ENCODE measurements at places on chromosomes 1 and 21.
A peak's percentile ranks its signal among the peaks of the same experiment; 100 is the strongest.

DNA sequence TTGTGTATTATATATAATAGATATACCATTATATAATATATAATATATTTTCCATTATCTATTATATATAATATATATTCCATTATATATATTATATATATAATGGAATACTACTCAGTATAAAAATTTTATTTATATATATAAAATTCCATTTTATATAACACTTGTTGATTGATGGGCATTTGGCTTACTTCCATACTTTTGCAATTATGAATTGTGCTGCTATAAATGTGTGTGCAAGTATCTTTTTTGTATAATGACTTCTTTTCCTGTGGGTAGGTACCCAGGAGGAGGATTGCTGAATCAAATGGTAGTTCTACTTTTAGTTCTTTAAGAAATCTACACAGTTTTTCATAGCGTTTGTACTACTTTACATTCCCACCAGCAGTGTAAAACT lies 1211.1 kb downstream of the NCAM2 start:
- DNase-seq, result no peak

- DNase-seq, result no peak
These were observed 58.0 kb downstream of the MEGF6 start for GRCh38 chr1:3553166-3553939.

- no peak for DNase-seq
These were observed 136.0 kb upstream of the KLHDC7A start for GRCh38 chr1:18344755-18345154.

DNA sequence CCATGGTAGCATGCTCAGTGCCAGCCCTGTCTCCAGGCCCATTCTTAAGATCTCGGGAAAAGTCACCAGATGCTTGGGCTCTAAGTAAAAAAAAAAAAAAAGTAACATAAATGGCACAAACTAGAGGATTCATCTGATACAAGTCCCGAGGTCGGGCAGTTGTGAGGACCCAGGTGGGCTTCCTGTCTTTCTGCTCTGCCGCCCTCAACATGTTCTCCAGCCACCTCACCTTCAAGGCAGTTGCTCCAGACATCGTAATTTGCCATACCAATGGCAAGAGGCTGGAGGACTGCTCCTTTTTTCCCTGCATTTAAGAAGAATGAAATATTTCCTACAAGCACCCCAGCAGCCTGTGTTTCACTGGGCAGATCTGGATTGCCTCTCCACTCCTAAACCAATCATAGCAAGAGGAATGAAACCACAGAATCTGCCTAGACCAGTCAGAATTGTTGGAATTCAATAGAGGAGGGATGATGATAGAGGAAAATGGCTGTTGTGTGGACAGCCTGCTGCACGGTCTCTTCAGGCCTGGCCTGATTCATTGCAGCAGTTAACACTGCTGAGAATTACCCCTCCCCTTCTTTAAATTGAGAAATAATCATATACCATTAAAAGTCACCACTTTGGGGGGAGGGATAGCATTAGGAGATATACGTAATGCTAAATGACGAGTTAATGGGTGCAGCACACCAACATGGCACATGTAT lies 5.4 kb downstream of the HMGN2 start:
- DNase-seq, result no peak

DNA sequence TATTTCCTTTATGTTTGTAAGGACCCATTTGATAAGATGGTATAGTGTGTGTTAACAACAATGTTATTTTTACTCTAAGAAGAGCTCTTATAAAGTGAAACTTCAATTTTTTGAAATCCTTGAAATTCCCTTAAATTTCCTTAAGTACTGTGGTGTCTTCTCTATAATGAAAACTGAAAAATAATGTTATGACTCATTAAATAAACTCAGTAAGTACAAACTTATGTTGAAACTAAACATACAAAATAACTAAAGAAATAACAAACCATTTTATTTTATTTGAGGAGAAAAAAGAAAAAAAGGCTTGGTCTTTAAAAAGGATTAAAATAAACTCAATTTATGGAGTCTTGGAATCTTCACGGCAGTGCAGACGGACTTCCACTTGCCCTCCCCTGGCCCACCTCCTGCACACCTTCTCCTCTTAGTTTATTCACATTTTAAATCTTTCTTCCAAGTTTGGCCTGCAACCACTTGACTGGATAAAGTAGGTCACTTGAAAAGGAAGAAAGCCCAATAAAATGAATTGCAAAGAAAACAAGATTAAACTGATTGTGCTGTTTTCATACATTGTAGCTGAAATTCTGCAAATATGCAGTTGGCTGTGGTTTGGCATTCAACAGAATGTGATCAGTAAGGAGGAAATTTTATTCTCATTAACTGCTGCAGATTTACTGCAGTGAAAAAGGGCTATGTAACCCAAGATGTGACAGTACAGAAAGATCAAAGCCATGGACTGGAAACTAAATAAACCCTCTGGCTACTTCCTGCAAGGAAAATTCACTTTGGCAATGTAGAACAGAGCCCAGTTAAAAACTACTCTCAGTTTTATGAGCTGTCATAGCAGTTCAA lies 48.5 kb upstream of the SCYL3 start:
- no peak for DNase-seq

DNA sequence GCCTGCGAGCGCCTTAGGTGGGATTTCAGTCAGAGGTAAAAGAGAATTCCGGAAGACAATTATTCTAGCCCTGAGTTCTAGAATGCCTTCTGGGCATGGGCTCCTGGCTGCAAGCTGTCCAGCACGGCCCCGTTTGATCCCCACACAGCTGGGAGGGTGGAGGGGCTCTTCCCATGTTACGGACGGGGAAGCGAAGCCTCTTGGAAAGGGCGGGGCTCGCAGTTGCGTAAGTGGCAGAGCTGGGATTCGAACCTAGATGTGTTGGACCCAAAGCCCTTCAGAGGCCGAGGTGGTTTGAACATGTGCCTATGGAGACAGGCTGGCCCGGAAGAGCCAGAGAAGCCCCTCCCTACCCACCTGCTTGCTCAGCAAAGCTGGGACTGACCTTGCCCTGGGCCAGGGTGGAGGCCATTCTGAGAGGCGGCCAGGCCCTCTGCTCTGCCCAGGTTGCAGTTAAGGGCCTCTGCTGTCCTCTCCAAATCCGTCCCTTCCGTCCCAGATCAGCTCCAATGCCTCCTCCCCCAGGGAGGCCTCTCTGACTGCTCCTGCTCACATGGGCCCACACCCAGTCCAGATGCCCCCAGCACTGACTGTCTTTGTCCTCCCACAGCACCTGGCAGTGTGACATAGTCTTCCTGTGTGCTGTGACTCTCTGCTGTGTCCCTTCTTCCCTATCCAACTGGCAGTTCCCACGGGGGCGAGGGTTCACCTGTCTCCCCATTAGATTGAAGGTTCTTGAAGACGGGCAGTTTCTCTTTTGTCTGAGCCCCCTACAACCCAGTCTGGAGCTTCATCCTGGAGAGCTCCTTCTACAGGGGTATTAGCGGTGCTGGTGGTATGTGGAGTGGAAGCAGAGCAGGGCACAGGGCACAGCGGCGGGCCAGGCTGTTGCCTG lies 1.2 kb upstream of the HSPB7 start:
- no peak for DNase-seq

GRCh38 chr1:182861994-182862393 lies 22.8 kb downstream of the DHX9 start:
- no peak for DNase-seq

- DNase-seq, result no peak
These were observed 24.0 kb upstream of the VASH2 start for GRCh38 chr1:212926372-212926771.

DNA sequence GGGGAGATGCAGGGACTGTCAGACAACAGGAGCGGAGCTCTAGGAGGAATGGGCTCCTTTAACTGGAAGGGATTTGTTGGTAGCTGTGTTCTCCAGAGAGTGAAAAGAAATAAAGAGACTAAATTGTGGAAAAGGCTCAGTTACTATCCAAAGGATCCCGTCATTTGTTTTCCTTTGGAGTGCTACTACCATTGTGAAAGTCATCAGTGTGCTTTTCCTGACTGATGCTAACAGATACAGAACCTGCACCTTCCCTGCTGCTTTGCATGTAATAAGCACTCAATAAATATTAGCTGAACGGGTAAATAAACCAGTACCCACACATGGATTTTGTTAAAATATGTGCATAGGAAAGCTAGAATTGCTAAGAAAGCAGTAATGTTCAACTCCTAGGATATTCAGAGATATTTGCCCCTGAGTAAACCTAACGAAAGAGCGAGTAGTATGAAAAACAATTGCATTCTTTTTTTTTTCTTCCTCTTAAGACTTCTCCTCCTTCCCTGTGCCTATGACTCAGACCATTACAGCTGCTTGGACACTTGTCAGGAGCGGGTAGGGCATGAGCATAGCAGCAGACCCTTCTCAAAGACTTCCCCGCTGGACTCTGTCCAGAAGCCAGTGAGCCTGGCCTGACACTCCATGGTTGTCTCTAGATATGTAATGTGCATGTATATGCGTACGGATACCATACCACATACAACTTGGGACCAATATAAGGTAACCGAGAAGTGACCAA lies 41.7 kb downstream of the PTGFRN start:
- no peak for DNase-seq

- no peak for DNase-seq
These were observed 24.7 kb downstream of the NADK start for GRCh38 chr1:1753607-1754005.

GRCh38 chr1:186985889-186986491 lies 157.2 kb downstream of the PLA2G4A start:
- peak; percentile 41 for DNase-seq

DNA sequence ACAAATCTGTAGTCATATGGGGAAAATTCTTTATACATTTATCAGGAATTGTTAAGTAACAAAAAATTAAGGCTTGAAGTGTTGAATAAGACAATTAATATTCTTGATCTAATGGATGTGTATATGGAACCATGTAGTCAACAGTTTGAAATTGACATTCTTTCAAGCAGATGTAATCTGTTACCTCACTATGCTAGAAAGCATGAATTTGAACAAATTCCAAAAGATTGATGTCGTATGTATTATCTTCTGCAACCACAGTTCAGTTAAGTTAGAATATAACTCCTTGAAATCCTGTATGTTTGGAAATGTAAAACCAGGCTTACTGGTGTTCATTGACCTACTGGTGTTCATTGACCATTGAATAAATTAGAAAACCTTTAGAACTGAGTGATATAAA lies 16.1 kb downstream of the CCDC18 start:
- no peak for DNase-seq

DNA sequence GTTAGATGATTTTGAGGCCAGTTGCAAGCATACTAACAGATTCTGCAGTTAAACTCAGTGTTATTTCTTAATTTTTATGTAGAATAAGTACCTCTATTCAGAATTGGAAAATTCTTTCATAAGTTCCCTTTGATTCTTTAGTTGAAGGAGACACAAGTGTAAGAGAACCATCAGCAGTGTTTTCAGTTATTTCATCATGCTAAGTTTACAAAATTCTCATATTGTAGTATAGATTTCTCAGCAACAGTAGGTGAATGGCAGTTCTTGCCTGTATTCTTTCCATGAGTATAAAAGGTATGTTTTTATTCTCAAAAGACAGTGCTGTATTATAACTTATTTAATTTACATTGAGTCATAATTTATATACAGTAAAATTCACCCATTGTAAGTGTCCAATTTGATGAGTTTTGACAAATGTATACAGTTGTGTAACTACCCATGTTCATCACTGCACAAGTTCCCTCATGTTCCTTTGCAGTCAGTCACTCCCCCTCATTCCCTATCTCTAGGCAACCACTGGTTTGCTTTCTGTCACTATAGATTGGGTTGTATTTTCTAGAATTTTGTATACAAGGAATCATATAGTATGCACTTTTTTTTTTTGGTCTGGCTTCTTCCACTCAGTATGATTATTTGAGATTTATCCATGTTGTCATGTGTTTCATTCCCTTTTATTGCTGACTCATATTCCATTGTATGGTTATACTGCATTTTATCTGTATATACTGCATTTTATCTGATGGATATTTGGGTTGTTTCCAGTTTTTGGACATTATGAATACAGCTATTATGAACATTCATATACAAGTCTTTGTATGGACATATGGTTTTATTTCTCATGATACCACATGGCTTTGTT lies 3.9 kb downstream of the RPS6KC1 start:
- DNase-seq, result no peak

Data from naive thymus-derived CD8-positive, alpha-beta T cell (primary cell).